ENCODE measurements at places on chromosomes 3 and 15. TPM values are rescaled to one million over a fixed set of nuclear protein-coding genes. Genes with fewer than 3 reads are reported as not detected.

The ILDR1 gene
- 0.49 TPM for total RNA-seq

The MRAS gene
- total RNA-seq, result 22.2 TPM

The C2CD4A gene
- total RNA-seq, result not detected

The SLC35G2 gene
- 7.1 TPM for total RNA-seq

The GCSAM gene
- 1.2 TPM for total RNA-seq

The MIX23 gene
- 18.9 TPM for total RNA-seq

The HRG gene
- not detected for total RNA-seq

The RBPMS2 gene
- 0.59 TPM for total RNA-seq

The LRRN1 gene
- 20.9 TPM for total RNA-seq

The NANOGP8 gene
- 0.89 TPM for total RNA-seq

The SAXO2 gene
- total RNA-seq, result 1.3 TPM

Data from skin of body (tissue), 3 donors.